T follicular helper cell (primary cell): ENCODE measurements at places on chromosomes 5 and 9.

GRCh38 chr5:91016322-91016721 lies 366.8 kb downstream of the ARRDC3 start:
- DNase-seq, result no peak

GRCh38 chr5:27947088-27947487 lies 908.7 kb upstream of the CDH9 start:
- DNase-seq, result no peak

DNA sequence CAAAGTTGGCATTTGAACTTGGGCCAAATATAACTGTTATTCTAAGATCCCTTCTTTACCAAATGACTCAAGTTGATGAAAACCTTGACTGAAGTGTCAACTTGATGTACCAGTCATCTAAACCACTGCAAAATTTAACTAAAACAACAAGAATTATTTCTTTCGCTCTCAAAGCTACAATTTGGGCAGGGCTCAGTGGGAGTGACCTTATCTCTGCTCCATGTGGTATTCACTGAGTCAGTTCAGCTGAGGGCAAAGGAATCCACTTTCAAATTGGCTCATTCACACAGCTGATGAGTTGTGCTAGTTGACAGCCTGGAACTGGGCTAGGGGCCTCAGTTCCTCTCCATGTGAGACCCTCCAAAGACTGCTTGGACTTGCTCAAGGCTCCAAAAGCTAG lies 166.3 kb downstream of the RORB start:
- no peak for DNase-seq

- DNase-seq, result no peak
Observed at GRCh38 chr5:94326586-94326985, 291.8 kb downstream of the KIAA0825 start.

DNA sequence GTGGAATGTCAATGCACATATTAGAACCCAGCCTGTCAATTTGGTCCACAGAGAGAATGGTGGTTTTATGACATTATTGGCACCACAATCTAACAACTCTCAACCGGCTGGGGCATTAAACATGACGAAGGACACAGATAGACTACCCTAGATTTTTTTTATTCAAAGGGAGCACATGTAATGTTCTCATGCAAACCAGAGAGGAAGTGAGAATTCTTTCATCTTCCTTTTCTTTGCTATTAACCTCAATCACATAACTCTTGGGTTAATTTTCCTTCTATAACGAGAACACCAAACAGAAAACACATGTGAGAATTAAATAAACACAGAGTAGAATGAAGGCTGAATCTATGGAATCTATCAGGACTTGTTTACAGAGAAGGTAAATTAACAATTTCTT lies 94.9 kb upstream of the TNC start:
- no peak for DNase-seq

- no peak for DNase-seq
Observed at GRCh38 chr5:15521381-15522186, 21.6 kb downstream of the FBXL7 start.
